ENCODE measurements at places on chromosomes 7 and 10. TPM values are rescaled to one million over a fixed set of nuclear protein-coding genes. Genes with fewer than 3 reads are reported as not detected.

The AKR1B15 gene
- total RNA-seq: not detected

The PRF1 gene
- 2.8 TPM for total RNA-seq

The ALOX5 gene
- 16.9 TPM for total RNA-seq

DNA sequence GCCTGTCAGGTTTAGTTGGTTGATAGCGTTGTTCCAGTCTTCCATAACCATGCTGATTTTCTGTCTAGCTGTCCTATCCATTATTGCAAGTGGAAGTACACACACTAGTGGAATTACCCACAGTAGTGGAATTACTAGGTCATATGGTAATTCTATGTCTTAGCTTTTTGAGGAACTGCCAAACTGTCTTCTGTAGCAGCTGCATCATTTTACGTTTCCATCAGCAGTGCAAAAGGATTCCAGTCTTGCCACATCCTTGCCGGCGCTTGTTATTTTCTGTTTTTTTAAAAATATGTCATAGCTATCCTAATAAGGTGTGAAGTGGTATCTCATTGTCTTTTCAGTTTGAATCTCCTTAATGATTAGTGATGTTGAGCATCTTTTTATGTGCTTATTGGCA lies 17.2 kb upstream of the RHBDD2 start:
- DNase-seq: no peak

DNA sequence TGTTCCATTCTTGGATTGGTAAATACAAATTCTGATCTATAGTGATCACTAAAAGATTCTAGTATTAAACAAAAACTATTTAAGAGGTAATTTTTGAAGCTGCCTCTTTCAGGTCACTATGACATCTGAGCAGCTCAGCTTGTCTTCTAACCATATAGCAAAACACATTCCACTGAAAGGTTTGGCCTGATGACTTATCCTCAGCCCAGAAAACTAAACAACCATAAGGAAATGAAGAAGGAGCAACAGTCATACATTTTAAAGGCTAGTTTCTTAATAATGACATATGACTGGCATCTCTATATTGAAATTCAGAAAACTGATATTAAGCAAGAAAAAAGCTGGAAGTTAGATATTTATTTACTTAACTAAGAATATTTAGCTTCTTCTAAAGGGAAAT lies 24.6 kb downstream of the NT5C2 start:
- DNase-seq: no peak

- DNase-seq: no peak
Observed at GRCh38 chr7:150993511-150993910, 2.7 kb downstream of the NOS3 start.
